LHCN-M2 (cell line): ENCODE measurements at places on chromosomes 1 and 21. TPM values are rescaled to one million over a fixed set of nuclear protein-coding genes. Genes with fewer than 3 reads are reported as not detected.

Gene IFNGR2
- total RNA-seq = 45.4 and 52.7 TPM in 2 replicates

Gene IGSF5
- total RNA-seq = 0.06 and 0.11 TPM in 2 replicates

Gene TMEM82
- 0.11 TPM in 1 of 2 replicates, not detected in the other for total RNA-seq

Gene RGSL1
- total RNA-seq = not detected in 2 replicates

Gene SH3D21
- total RNA-seq = 2.6 and 3.3 TPM in 2 replicates

Gene RNF186
- not detected in 2 replicates for total RNA-seq

Gene TNFSF18
- 0.57 and 0.90 TPM in 2 replicates for total RNA-seq

Gene TFF2
- not detected in 2 replicates for total RNA-seq

Gene ZNF669
- 11.5 and 12.0 TPM in 2 replicates for total RNA-seq

- DNase-seq = no peak
These were observed 216.3 kb upstream of the ADGRL2 start for GRCh38 chr1:81584398-81584797.

DNA sequence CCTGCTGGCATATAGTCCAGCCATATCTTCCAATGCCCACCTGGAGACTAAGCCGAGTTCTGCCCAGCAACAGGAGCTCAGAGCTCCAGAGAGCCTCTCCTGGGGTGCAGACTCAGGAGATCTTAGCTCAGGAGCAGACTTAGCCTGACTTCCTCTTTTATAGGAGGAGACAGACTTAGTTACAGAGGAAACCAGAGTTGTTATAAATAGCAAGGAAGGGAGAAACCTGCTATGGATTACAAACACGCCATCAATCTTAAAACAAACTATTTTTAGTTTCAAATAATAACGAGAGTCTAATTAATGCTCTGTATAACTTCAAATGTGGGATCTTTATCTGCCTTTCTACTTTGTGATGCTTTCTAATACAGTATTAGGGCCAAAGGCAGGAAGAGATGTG is 3.3 kb upstream of the KIF21B start:
- no peak for DNase-seq

DNA sequence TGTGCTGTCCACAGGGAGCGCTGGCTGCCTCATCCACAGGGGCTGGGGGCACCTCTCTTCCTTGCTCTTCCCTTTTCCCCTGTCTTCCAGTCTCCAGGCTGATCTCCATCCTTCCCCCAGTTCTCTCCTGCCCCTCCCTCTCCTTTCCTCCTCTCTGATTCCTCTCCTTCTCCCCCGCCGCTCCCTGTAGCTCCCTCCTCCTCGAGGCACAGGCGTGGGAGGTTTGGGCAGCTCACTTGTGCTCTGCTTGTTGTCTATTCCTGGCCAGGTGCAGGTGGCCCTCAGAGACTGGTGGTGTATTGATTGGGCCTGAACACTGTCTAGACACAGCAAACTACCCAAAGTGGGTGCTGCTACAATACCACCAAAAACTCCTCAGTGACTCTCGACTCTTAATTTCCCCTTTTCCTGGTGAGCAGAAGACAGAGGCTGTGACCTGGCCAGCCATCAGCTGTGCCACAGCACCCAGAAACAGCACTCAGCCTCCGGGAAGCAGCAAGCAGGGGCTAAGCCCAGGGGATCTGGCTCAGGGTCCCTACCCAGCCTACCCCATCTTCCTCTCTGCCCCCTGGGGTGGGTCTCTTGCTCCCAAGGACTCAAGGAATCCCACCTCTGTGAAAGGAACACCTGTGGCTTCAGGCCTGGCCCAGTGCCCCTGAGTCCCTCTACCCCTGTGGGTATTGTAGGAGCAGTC is 93.3 kb downstream of the DDX20 start:
- no peak for DNase-seq

GRCh38 chr1:116481934-116482333 is 88.9 kb downstream of the CD58 start:
- no peak for DNase-seq

DNA sequence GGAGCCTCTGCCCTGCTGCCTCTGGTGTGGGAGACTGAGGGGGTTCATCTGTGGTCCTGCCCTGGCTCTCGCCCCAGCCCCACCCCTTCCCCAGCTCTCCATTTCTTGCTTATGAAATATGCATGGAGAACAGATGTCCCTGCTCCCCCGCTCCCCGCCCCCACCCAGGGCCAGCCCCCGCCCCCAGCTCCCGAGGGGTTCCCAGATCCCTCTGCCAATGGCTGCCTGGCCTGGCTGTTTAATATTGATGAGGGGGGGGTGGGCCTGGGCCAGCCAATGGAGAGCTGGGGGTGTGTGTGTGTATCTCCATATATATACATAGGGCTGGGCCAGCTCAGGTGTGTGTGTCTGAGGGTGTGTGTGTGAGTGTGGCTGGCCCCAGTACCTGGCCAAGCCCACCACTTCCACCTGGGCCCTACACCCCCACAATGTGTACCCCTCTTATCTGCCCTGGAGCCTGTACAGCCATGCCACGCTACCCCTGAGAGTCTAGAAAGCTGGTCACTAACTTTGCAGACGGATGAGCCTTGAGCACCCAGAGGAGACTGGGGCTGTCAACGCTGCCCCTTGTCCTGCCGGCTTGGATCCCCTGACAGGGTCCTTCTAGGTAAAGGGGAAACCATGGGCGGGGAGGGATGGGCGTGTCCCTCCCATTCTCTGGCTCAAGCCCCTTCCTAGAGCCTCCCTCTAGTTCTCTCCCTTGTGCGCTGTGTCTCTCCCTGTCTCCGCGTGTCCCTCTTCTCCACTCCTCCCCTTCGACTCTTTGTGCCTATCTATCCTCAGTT is at the start of gene NHLH1:
Gene NHLH1, plus strand, starts transcription at position 341 of the 785 bp plus-strand sequence. CDS start 3,661 bp downstream, outside the sequence.
- DNase-seq = no peak

DNA sequence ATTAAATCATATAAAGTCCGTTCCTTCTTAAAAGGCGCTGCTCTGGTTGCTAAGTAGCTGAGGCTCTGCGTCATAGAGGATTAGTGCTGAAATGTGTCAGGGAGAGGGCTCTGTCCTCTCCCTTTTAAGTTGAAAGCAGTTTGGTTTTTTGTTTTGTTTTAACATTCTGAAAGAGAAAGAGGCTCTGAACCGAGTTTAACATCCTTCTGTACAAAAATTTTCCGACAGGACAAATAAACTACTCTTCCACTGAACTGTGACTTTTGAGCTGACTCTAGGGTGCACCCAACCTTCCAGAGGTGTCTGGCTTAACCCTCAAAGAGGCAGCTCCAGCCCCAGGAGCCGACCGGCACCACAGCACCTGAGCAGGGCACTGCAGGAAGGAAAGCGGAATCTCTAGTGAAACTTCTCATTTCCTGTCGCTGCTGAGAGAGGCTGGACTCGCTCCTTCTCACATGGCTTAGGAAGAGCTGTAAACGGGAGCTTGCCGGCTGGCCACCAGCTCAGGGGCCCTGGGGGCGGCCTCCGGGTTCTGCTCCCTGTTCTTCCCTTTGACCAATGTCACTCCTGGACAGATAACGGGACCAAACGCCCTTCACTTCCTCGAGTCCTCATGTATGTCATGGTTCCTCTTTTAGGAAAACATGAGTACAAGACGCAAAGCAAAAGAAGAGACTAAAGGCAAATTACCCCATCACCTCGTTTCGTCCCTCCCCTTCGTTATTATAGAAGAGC is 1.2 kb downstream of the VAV3 start:
- peak; percentile 36 for DNase-seq

GRCh38 chr1:119428991-119429390 is 14.0 kb downstream of the HSD3B2 start:
- no peak for DNase-seq

GRCh38 chr1:91792489-91793071 is 93.4 kb downstream of the TGFBR3 start:
- no peak for DNase-seq

GRCh38 chr1:157181258-157181657 is 43.1 kb upstream of the ETV3 start:
- DNase-seq = no peak

GRCh38 chr1:33348676-33349080 is 27.8 kb upstream of the A3GALT2 start:
- DNase-seq = no peak

GRCh38 chr1:162701286-162701685 is 69.0 kb downstream of the DDR2 start:
- no peak for DNase-seq

DNA sequence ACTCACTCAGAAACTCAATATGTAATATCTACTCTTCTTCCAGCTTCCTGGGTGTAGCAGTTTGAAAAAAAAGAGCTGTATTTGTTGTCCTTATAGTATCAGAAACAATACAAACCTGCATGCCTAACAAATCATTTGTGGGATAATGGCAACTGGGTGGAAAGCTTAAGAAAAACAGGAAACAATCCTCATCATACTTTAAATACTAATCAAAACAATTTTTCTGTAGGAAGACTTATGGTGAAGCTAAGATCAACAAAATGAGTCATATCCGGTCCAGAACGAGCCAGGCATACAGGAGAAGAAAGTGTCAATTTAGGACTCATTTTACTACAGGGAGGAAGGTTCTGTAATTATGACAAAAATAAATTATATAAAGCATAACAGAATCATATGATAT is 181.8 kb upstream of the ADGRL4 start:
- peak; percentile 70 for DNase-seq

GRCh38 chr1:214067853-214068703 is 80.3 kb downstream of the PROX1 start:
- DNase-seq = no peak

- peak; percentile 99 for DNase-seq
These were observed 36.7 kb upstream of the THEM4 start for GRCh38 chr1:151945725-151946722.

DNA sequence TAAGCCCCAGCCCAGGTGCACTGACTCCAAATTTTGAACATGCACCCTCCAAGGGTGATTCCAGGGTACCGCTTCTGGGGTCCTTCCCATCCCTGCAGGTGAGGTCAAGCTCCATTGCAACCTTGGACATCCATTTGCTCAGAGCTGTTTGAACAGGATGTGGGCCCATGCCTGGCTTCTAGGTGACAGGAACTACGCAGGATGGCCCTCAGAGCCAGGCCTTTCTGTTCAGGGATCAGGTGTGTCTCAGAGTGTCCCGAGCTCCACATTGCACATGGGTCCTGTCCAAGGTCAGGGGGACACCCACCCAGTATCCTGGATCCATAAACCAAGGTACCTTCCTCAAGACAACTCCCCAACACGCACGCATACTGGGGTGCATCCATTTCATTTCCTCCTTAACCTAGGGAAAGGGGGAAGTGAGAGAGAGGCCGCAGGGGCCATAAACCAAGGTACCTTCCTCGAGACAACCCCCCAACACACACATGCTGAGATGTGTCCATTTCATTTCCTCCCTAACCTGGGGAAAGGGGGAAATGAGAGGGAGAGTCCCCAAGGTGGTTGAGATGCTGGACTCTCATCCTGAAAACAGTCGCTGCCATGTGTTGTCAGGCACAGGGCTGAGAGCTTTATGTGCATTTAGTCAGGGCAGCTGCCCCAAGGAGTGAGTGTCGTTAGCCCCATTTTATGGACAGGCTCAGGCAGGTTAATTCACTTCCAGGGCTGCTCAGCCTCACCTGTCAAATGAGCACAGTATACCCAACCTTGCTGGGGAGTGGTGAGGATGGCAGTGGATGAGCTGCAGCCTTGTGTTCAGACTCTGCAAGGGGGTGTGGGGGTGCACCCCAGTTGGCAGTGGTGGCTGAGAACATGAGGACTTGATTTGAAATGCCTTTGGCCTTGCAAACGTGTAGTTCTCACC is 2.1 kb downstream of the SLC66A1 start:
- DNase-seq = no peak

DNA sequence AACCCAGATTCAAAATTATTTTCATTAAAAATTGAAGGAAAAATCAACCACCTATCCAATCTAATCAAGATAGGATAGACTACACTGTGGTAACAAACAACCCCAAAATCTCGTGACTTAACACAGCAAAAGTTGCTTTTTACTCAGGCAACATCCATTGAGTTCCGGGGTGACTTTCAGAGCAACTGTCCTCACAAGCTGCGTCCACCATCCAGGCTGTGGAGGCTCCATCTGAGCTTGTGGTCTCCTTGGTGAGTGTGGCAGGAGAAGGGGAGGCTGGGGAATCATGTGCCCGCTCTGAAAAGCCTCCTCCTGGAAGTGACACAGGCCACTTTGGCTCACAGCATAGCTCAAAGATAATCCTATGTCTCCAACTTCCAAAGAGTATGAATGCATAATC is 52.4 kb downstream of the CD2 start:
- DNase-seq = no peak
